Activated naive CD4-positive, alpha-beta T cell (primary cell): ENCODE measurements at places on chromosomes 3 and 15.

- no peak for DNase-seq
Measured at GRCh38 chr3:177802151-177802900, 605.0 kb upstream of the TBL1XR1 start.

DNA sequence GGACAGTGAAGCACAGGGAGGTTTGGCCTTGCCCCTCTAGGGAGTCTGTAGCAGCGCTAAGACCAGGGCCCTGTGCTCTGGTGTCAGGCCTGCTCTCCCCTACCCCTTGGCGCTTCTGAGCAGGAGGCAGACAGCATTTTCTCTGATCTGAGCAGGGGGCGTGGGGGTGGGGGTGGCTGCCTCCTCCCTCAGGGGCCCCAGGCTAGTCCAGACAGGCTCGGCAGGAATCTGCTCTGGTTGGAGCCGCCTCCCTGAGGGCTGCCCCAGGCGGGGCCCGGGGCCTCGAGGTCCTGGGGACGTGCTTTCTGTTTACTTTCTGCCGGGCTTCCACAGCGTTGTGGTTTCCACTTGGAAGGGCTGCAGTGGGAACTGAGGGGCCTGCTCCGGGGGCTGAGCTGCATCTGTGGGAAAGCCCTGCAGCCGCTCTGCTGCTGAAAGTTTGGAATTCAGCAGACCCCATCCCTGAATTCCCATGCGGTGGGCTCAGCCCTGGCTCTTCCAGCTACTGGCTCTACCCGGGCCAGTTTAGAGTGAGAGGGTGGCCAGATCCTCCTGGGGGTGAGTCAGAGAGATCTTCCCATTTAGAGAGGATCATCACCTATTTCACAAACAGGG lies 105.4 kb downstream of the LINGO1 start:
- no peak for DNase-seq

GRCh38 chr3:45535665-45536064 lies 58.9 kb upstream of the LIMD1 start:
- no peak for DNase-seq

GRCh38 chr3:128486205-128486628 lies 6.8 kb downstream of the GATA2 start:
- DNase-seq = no peak

- no peak for DNase-seq
Measured at GRCh38 chr15:25793354-25794050, 69.6 kb downstream of the ATP10A start.

- no peak for DNase-seq
Measured at GRCh38 chr3:38453913-38454177, 155 bp downstream of the ACVR2B start.

GRCh38 chr3:19331931-19332330 lies 183.6 kb downstream of the KCNH8 start:
- DNase-seq = no peak

GRCh38 chr3:86743233-86743632 lies 247.7 kb downstream of the VGLL3 start:
- DNase-seq = no peak

- DNase-seq = no peak
Measured at GRCh38 chr15:37291920-37292319, 191.6 kb upstream of the MEIS2 start.

GRCh38 chr3:183252973-183253527 lies at the start of gene B3GNT5:
Gene B3GNT5 (plus strand): TSS chr3:183253253. CDS start chr3:183269799, 16,546 bp downstream.
- no peak for DNase-seq

- DNase-seq = no peak
Measured at GRCh38 chr3:143837076-143837475, 11.2 kb downstream of the SLC9A9 start.

GRCh38 chr15:45678459-45679178 lies 43.8 kb downstream of the SQOR start:
- no peak for DNase-seq

- DNase-seq = no peak
Measured at GRCh38 chr3:165459924-165460835, 264.0 kb upstream of the SLITRK3 start.

DNA sequence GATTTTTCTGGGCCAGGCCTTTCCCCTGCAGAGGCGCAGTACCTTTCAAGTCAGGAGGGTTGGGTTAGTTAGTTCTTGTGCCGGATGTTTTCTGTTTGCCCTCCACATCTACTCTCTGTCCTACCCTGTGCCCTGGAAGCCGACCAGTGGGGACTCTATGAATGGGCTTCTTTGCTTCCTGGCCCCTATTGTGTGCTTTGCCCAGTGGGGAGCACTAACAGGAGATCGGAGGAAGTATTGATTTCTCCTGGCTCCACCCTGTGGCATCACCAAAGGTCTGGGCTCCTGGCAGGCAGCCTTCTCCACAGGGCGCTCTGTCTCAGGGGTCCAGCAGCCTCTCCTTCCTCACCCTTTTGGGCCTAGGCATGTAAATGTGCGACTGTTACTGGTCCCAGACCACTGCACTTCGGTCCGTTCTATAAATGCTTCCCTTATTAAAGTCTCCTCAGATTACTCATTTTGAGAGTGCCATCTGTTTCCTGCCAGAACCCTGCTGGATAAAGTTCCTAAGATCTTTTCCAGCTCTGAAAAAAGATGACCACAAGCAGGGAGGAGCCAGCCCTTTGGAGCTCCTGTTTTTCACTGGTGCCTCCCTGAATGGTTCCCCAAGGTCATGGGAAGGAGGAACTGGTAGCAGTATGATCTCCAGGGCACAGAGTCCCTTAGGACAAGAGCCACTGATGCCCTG lies 44.5 kb downstream of the CTDSPL start:
- no peak for DNase-seq

DNA sequence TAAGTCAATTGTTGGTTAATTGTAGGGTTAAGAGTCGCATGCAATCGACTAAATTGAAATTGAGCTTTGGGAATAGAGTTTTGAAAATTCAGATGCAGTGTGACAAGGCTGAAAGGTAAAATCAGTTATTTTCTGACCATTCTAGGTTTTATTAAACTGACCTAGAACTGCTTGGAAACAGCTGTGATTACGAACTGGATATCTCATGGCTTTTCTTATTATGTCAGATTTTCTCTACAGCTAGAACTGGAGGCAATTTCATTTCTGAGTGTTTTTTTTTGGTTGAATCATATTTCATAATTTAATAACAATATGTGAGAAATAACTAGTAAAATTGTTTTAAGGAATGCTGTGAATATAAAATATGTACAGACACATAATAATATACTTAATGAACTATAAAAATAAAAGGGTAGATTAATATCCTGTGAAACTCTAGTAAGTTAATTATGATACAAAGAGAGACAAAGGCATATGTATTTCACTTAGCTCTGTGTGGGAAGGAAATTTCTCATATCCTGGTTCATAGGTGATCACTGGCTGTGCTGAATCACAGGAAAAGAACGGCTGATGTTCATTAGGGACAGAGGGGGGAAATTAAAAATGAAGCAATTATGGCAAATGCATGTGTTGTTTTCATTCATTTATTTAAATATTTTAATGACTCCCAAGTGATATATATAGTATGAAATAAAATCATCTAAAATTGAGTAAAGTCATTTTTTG lies 403.2 kb downstream of the ZIC1 start:
- DNase-seq = no peak

DNA sequence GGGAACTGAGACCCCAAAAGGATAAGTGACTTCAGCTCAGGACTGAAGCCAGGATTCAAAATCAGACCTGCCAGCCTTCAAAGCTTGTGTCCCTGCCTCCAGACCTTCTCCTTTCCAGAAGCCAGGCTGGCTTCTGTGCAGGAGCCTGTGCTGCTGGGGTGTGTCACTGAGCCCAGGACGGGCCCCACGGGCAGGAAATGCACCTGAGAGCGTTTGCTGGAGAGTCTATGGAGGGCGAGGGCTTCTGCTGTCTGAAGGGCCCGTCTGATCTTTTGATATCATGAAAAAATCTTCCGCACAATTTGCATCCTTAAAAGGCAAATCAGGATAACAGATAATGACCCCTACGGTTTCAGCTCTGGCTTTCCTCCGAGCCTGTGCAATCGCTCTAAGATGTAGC lies 125.4 kb downstream of the FAM43A start:
- no peak for DNase-seq

DNA sequence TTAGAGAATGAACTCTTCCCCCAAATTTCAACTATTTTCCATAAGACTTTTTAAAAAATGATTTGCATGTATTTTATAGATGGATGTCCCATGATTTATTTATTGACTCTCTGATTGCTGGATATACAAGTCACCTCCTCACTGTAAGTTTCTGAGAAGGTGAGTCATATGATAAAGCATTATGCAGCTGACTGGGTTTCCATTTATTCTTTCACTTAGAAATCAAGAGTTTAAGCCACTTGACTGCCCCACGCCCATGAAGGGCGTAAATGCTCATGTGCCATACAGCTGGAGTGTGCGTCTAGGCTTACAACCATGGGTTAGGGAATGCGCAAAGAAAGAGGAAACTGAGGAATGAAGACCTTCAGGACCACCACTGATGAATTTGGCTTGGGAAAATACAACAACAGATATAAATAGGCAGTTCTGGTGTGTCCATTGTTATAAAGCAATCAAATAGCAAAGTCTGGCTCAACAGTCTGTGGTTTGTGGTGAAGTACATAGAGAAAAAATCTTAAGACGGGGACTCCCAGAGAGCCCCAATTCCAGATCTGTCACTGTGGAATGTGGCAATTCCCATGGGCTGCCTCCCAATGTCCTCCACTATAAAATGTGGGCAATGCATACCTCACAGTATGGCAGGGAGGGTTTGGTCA lies 20.3 kb downstream of the SLCO2A1 start:
- no peak for DNase-seq

DNA sequence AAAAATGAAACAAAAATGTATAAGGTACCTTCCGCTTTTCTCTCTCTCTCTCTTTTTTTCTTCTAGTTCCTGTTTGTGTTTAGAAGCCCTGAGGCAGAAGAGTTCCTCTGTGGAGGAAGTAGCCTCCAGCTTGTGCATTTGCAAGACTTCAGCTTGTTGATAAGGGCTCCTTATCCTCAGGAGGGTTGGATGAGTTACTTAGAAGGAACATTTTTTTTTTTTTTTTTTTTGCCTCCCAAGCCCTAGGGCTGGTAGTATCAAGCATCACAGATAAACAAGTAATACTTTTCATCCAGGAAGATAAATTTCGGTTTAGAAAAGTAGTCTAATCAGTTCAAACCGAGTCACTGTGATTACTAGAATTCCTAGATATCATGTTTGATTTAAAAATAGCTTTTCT lies 91.0 kb upstream of the CBLB start:
- no peak for DNase-seq

DNA sequence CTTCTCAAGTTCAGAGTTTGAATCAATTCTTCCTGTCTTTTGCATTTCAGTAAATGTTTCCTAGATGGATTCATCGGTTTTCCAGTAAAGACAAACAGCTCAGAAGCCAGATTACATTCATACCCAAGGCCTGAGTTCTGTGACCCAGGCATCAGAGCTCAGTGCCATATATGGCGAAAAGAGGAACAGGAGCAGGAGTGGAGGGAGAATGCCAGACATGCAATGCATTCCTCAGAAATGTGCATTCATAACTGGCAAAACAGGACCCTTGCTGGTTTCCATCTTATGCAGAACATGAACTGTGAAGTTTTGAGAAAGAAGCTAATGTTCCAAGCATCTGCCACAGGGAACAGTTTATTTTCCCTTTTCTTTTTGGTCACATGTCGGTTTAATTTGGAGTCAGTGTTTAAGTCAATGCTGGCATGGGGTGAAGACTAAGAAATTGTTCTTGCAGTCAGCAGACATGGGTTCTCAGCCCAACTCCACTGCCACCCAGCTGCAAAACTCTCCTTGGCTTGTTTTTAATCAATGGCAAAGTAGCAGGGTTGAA lies 116.5 kb downstream of the LPP start:
- no peak for DNase-seq

GRCh38 chr15:42547918-42548248 lies 710 bp downstream of the LRRC57 start:
- DNase-seq = no peak

GRCh38 chr15:34889476-34889875 lies 80.1 kb downstream of the AQR start:
- DNase-seq = no peak

DNA sequence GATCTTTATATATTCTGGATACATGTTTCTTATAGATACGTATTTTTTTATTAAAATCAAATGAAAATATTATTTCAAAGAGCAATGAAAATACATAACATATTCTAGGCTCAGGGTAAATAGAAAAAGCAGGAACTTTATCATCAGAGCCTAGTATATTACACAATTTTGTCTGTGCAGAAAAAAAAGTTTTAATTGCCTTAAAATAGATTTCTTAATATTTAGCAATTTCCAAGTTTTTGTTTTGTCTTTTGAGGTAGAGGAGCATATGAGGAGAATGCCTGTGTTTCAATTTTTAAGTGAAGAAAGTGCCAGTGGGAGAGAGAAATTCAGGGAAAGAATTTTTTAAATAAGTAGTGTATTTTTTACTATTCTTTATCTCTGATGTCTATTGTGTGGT lies 10.5 kb downstream of the CAPN7 start:
- no peak for DNase-seq

GRCh38 chr15:31222773-31223341 lies 103.8 kb upstream of the KLF13 start:
- DNase-seq = no peak

GRCh38 chr3:177523067-177523675 lies 325.9 kb upstream of the TBL1XR1 start:
- DNase-seq = no peak

DNA sequence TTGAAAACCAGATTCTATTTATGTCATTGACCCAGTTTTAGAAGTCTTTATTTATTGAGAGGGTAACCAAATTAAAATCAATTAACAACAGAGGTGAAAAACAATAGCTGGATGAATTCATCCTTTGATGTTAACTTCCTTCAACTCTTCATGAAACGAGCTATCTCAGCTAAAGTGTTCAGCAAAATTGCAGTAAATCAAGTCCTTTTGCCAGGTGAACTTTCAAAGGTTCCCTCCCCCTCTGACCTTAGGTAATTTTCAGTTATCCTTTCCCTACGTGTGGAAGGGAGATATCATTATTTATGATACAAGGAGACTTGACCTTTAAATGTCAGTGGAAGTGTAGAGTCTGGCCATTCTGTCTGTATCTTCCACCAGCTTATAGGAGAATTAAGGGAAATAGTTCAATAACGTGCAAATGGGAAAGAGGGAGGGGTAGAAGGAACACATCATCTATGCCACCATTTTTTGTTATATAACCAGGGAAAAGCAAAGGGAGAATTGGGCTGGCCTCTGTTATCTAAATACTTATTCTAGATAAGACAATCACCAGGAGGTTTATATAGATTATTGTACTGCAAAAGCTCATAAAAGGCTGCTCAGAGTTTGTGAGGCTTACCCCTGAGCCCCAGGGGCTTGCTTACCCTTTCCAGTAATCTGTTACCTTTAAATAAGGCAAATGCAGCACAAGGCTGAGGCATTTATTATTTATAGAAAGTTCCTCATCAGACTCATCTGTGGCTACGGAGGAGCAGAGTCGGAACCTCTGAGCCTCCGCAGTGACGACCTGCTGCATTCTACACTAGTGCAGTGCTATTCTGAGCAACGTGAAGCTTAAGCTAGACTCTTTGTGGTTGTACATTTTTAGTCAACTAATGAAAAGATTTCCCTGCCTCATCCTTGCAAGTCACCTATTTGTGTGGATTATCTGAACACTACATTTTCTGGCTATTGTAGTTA lies 97.7 kb upstream of the ZBED2 start:
- DNase-seq = no peak

GRCh38 chr3:28699283-28699682 lies 350.7 kb upstream of the AZI2 start:
- DNase-seq = no peak

GRCh38 chr3:144119633-144120032 lies 148.0 kb downstream of the DIPK2A start:
- DNase-seq = no peak
